ENCODE measurements at places on chromosomes 7 and 10.

DNA sequence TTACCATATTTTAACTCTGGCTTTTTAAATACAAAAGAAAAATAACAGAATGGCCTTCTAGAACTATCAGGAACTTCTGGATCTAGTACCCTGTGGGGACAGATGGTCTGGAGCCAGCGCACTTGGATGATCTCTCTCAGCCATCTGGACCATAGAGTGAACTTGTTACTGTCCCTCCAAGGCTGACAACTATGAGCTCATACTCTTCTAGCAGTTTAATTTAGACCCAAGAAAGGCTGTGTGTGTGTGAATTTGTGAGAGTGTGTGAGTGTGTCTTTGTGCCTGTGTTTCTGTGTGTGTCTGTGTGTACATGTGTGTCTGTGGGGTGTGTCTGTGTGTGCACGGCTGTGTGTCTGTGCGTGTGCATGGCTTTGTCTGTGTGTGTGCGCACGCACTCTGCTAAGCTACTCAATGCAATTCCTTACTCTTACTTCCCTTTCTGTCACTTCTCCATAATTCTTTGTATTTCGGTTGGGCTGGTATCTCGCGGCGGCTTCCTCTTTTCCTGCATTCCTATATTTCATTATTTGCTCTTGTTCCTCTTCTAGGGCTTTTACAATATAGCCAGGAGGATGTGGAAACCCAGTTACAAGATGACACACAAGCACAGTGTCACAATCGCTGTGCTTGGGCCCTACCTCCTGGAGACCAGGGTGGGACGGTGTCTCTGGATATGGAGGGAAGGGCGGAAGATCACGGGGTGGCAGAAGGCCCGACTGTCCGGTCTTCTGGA lies 51.9 kb downstream of the IKZF1 start:
- H3K36me3 ChIP-seq = peaks cover 96% of the 10 kb centered on the region
- peak overlapping the region; percentile 58 for H3K4me3 ChIP-seq
- DNase-seq = peak; percentile 42
- peak overlapping the region; percentile 99 for H3K27ac ChIP-seq
- H3K27me3 ChIP-seq = no peaks in the 10 kb centered on the region

DNA sequence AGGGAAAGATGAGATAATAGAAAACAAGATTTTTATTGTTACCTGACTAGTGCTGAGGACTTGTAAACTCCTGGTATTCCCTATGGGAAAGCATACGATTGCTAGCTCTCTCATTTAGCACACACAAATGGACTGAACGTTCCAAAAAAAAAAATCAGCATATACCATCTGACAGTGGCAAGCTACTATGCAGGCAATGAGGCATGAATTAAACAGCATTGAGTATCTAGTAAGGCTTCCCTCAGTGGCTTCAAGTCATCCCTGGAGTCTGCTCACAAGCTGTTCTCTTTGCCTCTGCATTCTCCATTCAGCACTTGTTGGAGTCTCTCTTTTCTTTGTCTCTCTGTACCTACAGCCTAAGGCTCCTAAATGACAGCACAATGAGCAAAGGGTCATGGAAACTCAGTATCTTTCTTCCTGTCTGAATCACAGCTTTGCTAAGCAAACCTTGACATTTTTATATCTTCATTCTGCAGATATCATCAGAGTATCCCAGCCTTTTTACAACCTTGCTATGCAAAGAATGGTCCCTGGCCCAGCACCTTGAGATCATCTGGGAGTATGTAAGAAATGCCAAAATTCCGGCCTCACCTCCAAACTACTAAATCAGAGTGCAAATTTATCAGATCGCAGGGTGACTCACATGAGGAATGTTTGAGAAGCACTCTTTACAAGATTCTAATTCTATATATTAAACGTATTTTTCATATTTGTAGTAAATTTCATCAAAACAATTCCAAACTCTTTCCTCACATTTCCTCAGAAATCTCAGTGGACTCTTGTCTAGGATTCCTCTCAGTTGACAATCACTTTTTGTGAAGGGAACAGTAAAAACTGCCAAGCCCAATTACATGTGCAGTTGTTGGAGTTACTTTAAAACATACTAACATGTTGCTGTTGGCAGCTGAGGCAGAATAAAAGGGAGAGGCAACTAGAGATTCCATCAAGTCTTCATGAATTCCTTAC lies 10.8 kb upstream of the LIPA start:
- no peak overlapping the region for H3K4me3 ChIP-seq
- H3K27ac ChIP-seq = no peak overlapping the region
- no peak for DNase-seq
- no peaks in the 10 kb centered on the region for H3K36me3 ChIP-seq
- peaks cover 6% of the 10 kb centered on the region for H3K27me3 ChIP-seq

GRCh38 chr10:119061352-119061751 lies 19.3 kb downstream of the EIF3A start:
- H3K4me1 ChIP-seq = peaks cover 31% of the 10 kb centered on the region
- peak overlapping the region; percentile 71 for H3K27ac ChIP-seq
- peaks cover 100% of the 10 kb centered on the region for H3K36me3 ChIP-seq
- no peak overlapping the region for H3K4me3 ChIP-seq
- no peaks in the 10 kb centered on the region for H3K27me3 ChIP-seq

DNA sequence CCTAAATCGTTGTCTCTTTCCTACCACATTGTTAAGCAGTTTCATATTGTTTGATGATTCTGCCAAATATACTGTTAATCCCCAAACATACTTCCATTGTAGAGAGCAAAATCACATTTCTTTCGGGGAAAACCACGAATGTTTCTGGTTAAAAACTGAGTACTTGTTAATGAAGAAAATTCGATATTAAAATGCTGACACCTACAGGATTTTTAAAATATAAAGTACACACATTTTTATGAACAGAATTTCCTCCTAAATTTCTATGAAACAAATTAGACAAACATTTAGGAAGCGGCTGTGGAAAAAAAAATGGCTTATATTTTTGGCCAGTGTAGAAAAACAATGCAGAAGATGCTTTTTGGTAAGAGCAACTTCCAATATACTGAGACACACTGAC lies 68.8 kb downstream of the IDE start:
- DNase-seq = no peak
- H3K4me1 ChIP-seq = no peaks in the 10 kb centered on the region
- H3K36me3 ChIP-seq = peaks cover 78% of the 10 kb centered on the region
- H3K27ac ChIP-seq = no peak overlapping the region
- no peak overlapping the region for H3K4me3 ChIP-seq

GRCh38 chr7:19713676-19714075 lies 4.8 kb upstream of the POLR1F start:
- DNase-seq = no peak
- no peaks in the 10 kb centered on the region for H3K27me3 ChIP-seq
- H3K4me1 ChIP-seq = peaks cover 12% of the 10 kb centered on the region
- peaks cover 2% of the 10 kb centered on the region for H3K36me3 ChIP-seq
- no peak overlapping the region for H3K27ac ChIP-seq

- H3K4me3 ChIP-seq = peak overlapping the region; percentile 88
- DNase-seq = no peak
- H3K27ac ChIP-seq = peak overlapping the region; percentile 89
- no peaks in the 10 kb centered on the region for H3K27me3 ChIP-seq
Measured at GRCh38 chr10:73998623-73998928, 660 bp downstream of the VCL start.

DNA sequence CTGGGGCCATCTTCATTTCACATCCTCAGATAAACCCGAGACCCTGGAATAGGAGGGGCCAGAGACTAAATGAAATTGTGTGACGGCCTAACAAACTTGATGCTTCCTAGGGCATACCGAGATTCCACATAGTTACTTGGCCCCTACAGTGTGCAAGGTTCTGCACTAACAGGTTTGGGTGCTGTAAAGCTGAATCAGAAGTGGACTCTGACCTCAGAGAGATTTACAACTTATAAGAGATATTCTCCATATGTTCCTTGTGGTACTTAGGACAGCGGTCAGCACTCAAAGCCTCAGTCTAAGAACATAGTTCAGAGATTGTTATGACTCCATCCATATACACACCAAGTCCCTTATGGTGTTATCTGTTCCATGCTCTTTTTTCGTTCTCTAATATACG lies 55.1 kb upstream of the FHIP2A start:
- H3K4me3 ChIP-seq = peak overlapping the region; percentile 12
- H3K27me3 ChIP-seq = peaks cover 69% of the 10 kb centered on the region

DNA sequence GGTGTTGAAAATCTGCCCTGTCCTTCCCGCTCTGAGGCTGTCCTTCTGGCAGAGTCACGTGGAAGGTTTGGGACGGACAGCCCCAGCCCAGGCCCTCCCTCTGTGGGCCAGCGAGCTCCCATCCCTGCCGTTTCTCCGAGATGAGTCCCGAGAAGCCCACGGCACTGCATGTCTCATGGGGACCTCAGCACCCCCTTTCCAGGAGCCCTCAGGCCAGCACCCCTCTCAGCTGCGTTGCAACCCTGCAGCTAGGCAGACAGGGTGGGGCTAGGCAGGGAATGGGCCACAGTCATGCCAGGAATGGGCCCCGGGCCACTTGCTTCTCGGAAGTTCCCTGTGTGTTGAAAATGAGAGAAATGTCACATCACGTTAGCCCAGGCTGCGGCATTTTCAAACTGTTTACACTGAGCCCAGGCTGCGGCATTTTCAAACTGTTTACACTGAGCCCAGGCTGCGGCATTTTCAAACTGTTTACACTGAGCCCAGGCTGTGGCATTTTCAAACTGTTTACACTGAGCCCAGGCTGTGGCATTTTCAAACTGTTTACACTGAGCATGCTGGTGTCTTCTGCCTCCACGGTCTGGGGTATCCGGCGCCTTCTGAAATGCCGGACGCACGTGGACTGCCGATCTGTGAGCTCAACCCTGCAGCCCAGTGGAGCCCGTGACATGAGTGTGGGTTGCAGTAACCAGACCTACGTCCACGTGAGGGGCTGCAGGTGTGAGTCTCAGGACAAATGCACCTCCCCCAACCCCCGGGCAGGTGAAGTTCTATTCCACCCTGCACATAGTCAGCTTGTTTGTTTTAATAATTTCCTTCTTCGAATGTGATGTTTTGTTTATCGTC lies 42.6 kb downstream of the FAM20C start:
- no peak overlapping the region for H3K27ac ChIP-seq
- H3K4me1 ChIP-seq = no peaks in the 10 kb centered on the region
- DNase-seq = no peak
- peaks cover 9% of the 10 kb centered on the region for H3K27me3 ChIP-seq
- no peaks in the 10 kb centered on the region for H3K36me3 ChIP-seq

DNA sequence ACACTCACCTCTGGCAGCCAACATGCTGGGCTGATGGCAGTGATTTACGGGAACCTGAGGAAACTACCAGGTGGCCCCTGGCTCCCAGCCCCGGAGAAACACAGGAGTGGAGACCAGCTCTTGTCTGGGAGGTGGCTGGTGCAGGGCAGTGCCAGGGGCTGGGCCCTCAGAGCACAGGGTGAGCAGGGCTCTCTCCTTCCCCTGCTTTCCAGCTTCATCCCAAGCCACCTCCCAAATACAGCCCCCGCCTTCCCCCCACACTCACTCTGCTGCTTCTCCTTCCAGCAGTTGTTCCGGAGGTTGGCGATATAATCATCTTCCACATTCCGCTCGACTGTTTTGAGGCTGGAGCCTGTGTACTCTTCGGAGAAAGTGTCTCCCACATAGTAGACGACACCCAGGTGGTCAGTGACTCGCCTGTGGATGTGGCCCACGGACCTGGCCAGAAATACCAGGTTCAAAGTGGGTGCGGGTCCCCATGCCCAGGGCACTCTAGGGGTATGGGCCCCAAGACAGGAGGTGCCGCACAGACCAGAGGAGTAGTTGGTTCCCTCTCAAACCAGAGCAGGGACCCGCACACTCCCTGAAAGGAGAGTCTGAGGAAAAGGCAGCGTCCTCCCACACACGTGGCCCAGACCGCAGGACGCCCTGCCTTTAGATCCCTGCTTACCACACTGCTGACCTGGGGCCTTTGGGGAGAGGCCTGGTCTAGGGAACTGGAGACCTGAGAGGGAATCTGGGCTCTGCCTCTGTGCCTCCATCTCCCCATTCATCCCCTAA lies 18.3 kb downstream of the DNAJB12 start:
- H3K36me3 ChIP-seq = peaks cover 81% of the 10 kb centered on the region
- no peaks in the 10 kb centered on the region for H3K27me3 ChIP-seq
- peaks cover 73% of the 10 kb centered on the region for H3K4me1 ChIP-seq
- no peak for DNase-seq
- peak overlapping the region; percentile 8 for H3K4me3 ChIP-seq

- no peaks in the 10 kb centered on the region for H3K4me1 ChIP-seq
- H3K27ac ChIP-seq = no peak overlapping the region
- DNase-seq = no peak
- no peak overlapping the region for H3K4me3 ChIP-seq
- peaks cover 2% of the 10 kb centered on the region for H3K27me3 ChIP-seq
Measured at GRCh38 chr10:75477680-75478079, 46.3 kb downstream of the LRMDA start.

GRCh38 chr7:112495156-112495788 lies 14.5 kb downstream of the LSMEM1 start:
- no peaks in the 10 kb centered on the region for H3K4me1 ChIP-seq
- no peak for DNase-seq
- H3K4me3 ChIP-seq = no peak overlapping the region

GRCh38 chr10:76398043-76398710 lies 966.8 kb downstream of the LRMDA start:
- DNase-seq = no peak
- no peaks in the 10 kb centered on the region for H3K36me3 ChIP-seq
- H3K4me3 ChIP-seq = no peak overlapping the region
- no peaks in the 10 kb centered on the region for H3K4me1 ChIP-seq
- H3K27ac ChIP-seq = no peak overlapping the region

DNA sequence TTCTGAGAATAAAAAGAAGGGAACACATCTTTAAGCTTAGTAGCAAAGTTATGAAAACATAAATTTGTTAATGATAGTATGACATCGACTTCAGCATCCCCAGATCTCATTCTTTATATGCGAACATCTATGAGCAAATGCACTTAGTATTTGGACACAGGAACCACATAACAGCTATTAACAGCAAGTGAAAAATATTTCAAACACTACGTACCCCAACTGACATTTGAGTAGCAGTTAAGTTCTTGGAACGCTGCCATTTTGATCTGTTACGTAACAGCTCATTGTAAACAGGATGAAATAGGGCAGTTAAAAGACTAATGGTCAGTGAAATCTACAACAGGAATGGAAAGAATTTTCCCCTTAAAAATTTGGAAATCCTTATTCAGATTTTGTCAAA lies 428.9 kb downstream of the TNS3 start:
- H3K27me3 ChIP-seq = no peaks in the 10 kb centered on the region
- H3K4me3 ChIP-seq = no peak overlapping the region
- no peaks in the 10 kb centered on the region for H3K4me1 ChIP-seq
- H3K27ac ChIP-seq = no peak overlapping the region

DNA sequence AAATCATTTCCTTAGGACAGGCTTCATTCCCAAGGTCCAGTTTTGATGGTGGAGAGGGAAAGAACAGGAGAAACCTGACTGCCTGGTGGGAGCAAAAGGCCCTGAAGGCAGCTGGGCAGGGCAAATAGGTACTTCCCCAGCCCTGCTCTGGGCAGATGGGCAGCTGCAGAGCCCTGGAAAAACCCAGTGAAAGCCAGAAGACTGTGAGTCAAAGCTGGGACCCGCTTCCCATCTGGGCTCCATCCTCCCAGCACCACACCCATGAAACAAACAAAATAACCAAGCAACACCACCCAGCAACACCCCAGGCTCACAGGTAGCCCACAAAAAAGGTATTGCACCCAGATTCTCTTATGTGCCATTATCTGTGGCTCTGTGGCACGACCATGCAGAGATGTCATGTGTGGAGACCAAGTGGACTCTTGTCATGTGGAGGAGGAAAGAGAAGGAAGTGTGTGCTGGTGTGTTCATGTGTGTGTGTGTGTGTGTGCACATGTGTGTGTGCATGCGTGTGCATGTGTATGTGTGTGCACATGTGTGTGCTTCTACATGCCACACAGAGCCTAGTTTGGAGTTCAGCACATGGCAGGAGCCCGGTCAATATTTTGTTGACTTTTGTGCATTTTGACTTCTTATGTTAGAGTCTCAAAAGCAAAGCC lies 9.8 kb downstream of the CLRN3 start:
- no peak overlapping the region for H3K4me3 ChIP-seq
- DNase-seq = no peak
- H3K4me1 ChIP-seq = peaks cover 11% of the 10 kb centered on the region

All from activated T-cell treated with anti-CD3 and anti-CD28 coated beads, Interleukin-2, amount 50 U/mL, for 24 hours (primary cell).